ENCODE measurements at places on chromosomes 5 and 9.
A peak's percentile ranks its signal among the peaks of the same experiment; 100 is the strongest.

- H3K36me3 ChIP-seq, result no peaks in the 10 kb centered on the region
- H3K4me3 ChIP-seq, result no peak overlapping the region
- H3K27me3 ChIP-seq, result no peaks in the 10 kb centered on the region
- H3K27ac ChIP-seq, result no peak overlapping the region
- DNase-seq, result no peak
Observed at GRCh38 chr9:69253057-69253456, 72.0 kb upstream of the ENTREP1 start.

DNA sequence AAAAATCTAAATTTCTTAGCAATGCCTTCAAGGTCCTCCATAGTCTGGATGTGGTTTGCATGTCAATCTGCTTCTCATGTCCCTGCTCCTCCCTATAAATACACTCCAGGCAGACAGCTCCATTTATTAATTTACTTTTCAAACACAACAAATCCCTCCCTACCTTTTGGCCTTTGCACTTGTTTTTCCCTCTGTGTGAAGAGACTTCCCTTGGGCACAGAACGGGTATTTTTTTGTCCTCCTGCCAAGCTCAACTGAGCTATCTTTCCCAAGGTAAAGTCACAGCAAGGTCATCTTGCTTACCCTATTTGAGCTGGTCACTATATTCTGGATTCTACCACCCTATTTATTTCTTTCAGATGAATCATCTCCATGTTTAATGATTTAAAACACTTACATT lies 159.6 kb upstream of the ANKH start:
- DNase-seq, result no peak
- H3K27me3 ChIP-seq, result no peaks in the 10 kb centered on the region

DNA sequence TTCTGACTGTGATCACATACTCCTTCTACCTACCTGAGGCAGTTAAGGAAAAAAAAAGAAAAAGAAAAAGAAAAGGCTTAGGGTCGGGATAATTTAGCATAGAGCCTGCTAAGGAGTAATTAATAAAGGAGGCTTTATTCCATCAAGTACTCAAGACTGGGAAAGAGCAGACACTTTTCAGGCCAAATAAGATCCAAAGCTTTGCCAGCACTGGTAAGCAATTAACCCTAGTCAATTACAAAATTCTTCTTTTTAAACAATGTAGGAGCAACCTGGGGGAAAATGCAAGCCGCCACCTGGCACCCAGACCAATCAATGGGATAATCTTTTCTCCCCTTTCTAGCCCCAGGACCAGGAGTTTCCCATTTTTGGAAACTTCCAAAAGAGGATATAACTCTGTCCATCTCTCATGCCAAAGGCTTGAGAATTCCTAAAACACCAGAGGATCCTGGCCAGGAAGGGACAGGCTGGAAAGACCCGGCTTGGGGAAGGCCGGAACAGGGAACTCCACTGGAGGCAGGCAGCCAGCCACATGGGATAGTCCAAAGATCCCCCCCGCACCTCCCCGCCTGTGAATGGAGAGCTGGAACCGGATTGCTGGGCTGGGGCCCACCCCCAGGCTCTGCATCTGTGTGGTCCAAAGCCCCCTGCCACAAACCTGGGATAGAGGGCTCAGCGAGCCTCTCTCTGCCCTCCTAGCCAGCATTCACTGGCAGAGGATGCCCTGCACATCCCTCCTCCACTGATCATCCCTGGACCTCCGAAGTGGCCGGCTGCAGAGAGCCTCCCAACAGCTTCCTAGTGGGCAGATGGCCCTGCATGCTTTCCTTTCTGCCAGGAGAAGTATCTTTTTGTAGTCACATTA lies 117.8 kb downstream of the ZNF354C start:
- no peak overlapping the region for H3K27ac ChIP-seq
- peaks cover 15% of the 10 kb centered on the region for H3K36me3 ChIP-seq
- no peaks in the 10 kb centered on the region for H3K27me3 ChIP-seq
- H3K4me3 ChIP-seq, result no peak overlapping the region
- no peak for DNase-seq

- peak; percentile 19 for DNase-seq
- no peaks in the 10 kb centered on the region for H3K27me3 ChIP-seq
- H3K27ac ChIP-seq, result peak overlapping the region; percentile 57
Observed at GRCh38 chr9:27154908-27155307, 45.9 kb downstream of the TEK start.

DNA sequence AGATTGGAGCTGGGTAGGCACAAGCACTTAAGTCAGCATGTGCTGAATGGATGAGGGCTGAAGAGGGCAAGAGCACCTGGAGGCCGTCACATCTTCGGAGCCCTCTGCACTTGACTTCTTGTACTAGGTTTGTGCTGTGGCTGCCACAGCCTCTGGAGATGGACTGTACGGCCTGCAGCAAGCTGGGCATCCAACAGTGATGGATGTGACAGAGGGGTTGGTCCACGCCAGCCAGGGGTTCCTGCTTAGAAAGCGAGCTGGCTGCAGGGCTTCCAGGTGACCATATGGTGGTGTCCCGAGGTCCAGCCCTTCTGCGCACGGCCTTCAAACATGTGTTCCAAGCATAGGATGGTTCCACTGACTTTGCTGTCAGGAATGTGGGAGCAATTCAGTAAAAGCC lies 65.1 kb upstream of the PHYKPL start:
- no peak overlapping the region for H3K4me3 ChIP-seq
- H3K36me3 ChIP-seq, result no peaks in the 10 kb centered on the region
- H3K27me3 ChIP-seq, result no peaks in the 10 kb centered on the region
- DNase-seq, result no peak

GRCh38 chr5:36056422-36056821 lies 10.3 kb downstream of the UGT3A2 start:
- no peaks in the 10 kb centered on the region for H3K27me3 ChIP-seq
- DNase-seq, result no peak
- no peak overlapping the region for H3K4me3 ChIP-seq

DNA sequence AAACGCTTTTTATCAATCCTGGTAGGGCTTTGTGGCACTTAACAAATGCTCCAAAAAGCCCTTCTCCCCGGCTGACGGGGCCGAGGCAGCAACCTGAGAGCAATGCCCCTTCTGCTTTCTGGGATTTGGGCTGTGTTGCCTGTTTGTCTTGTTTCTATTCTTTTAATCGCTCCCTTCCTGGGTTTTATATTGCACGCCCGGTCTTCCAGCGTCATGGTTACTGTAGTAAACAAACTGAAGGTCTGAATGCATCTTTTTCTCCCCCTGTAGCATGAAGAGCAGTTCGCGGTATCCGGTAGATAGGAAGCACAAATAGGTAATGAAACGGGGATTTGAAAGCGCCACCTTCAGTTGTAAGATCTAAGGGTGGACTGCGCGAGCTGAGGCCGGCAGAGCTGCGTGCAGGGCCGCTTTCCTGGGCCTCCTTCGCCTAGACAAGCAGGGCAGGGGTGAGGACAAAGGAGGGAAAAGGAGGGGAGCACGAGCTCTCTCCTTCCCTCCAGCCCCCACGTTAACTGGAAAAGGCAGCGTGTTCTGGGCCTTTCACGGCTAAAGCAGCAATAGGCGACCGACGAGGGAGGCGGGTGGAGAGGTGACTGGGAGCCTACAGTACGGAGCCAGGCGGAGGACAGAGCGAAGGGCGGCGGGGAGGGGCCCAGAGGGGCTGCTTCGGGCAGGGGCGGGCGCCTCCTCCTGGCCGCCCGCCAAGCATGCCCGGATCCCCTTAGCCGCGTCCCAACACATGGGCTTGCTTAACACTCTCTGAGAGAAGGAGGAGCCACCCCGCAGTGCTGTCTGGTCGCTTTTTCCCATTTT lies 49.3 kb upstream of the ZNF366 start:
- no peaks in the 10 kb centered on the region for H3K36me3 ChIP-seq
- DNase-seq, result peak; percentile 17
- no peaks in the 10 kb centered on the region for H3K27me3 ChIP-seq
- peak overlapping the region; percentile 73 for H3K27ac ChIP-seq
- peaks cover 16% of the 10 kb centered on the region for H3K4me1 ChIP-seq

GRCh38 chr5:30050056-30050815 lies 1143.2 kb upstream of the CDH6 start:
- H3K27me3 ChIP-seq, result no peaks in the 10 kb centered on the region
- no peak overlapping the region for H3K4me3 ChIP-seq
- H3K36me3 ChIP-seq, result no peaks in the 10 kb centered on the region
- no peak overlapping the region for H3K27ac ChIP-seq
- DNase-seq, result no peak
- no peaks in the 10 kb centered on the region for H3K4me1 ChIP-seq

Measured in tibial nerve (tissue), 4 donors.